NCI-H748 treated with DMSO at 0.1 percent for 48 hours (cell line): ENCODE measurements at places on chromosomes 3 and 15.

DNA sequence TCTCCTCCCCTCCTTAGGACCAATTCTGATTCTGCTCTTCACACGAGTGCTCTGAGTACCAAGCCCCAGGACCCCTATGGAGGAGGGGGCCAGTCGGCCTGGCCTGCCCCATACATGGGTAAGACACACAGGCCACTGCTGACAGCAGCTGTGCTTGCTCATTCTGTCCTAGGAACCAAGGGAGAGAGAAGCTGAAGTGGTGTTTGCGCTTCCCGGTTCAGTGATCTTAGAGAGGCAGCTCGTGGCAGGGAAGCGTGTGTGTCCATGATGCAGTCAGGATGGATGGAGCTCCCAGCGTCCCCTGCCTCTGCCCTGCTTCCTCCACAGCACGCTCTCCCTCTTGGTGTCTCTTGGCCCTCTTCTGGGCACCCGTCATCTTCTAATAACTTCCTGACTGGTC is 77.6 kb downstream of the CRTC3 start:
- no peak for DNase-seq

DNA sequence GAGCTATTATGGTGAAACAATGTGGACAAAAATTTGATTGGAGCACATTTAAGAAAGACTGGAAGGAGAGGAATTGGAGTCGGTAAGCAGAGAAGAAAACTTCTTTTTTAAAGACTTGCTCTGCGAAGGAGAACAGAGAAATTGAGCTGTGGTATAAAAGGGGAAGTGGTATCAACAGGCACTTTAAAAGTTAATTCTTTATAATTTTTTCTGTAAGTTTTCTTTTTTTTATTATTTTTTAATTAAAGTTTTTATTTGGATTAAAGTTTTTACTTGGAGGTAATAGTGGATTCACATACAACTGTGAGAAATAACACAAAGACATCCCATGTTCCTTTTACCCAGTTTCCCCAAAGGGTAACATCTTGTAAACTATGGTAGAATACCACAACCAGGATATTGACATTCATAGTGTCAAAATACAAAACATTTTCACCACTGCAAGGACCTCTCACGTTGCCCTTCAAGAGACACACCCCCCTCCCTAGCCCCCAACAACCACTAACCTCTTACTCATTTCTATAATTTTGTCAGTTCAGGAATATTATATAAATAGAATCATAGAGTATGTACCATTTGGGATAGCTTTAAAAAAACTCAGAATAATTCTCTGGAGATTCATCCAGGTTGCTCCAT is 33.8 kb upstream of the XIRP1 start:
- no peak for DNase-seq

DNA sequence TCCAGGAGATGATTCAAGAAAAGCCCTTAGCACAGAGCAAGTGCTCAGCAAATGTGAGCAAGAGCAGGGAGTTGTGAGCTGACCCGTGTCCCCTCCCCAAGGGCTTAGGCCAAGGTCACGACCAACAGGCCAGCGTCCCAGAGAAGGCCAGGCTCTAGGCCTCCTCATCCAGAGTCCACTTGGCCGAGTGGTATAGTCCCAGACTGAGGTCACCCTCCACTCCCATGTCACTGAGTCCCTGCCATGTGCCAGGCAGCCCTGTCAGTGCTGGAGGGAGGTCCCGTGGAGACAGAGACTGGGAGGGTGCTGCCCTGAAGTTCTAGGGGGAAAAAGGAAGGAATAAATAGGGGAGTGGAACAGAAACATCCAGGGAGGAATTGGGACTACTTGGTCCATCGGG is 44.0 kb downstream of the TPRA1 start:
- DNase-seq, result no peak

DNA sequence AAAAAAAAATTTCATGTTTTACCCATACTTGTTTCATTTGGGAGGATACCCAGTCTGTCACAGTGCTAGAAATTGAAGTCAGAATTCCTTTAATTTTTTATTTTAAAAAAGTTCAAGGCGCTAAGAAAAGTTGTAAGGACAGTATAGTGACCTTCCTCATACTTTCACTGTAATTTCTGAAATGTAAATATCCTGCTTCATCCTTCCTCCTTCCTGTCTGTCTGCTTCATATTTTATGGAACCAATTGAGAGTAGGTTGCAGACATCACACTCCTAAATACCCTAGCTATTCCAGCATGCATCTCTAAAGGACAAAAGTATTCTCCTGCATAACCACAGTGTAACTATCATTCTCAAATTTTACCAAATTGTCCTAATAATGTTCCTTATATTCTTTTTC is 35.8 kb downstream of the CMTM8 start:
- no peak for DNase-seq

GRCh38 chr3:54731732-54732445 is 196.0 kb downstream of the LRTM1 start:
- no peak for DNase-seq

- no peak for DNase-seq
Observed at GRCh38 chr3:36248374-36248773, 131.9 kb upstream of the STAC start.

DNA sequence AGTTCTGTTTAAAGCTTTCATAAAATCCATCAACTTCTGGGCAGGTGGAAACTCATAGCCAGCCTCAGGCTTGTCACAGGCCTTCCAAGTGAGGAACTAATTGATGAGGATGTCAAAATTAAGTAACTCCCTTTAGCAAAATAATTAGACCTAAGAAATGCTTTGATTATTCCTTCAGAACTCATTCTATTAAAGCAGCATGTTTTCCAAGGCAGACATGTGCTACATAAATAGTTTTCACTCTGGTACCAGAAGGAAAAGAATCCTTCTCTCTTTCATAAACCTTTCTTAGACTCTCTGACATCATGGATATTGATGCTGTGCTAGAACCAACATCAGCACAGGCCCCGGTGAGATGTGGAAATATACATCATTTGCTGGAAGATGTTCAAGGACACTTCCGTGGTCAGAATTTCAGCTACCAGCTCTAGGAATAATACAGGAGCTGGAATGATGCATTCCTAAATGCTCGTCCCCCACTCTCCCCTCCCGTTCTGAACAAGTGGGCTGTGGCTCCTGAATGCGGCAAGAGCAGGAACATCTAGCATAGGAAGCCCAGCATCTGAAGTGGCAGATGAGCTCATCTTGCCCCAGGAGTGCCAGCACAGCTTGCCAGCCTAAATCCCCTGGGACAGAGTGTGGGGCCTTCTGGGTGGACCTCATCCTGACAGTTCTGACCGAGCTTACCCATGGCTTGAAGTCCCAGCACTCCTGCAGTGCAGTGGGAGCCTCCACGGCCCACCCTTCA is 82.4 kb downstream of the WWTR1 start:
- DNase-seq, result no peak

GRCh38 chr3:41101231-41101630 is 98.1 kb upstream of the CTNNB1 start:
- no peak for DNase-seq

DNA sequence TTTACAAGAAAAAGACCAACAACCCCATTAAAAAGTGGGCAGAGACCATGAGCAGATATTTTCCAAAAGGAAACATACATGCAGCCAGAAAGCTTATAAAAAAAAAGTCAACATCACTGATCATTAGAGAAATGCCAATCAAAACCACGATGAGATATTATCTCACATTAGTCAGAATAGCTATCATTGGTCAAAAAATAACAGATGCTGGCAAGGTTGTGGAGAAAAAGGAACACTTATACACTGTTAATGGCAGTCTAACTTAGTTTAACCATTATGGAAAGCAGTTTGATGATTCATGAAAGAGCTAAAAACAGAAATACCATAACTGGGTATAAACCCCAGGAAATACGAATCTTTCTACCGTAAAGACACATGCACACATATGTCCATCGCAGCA is 76.3 kb downstream of the SUCNR1 start:
- DNase-seq, result no peak

DNA sequence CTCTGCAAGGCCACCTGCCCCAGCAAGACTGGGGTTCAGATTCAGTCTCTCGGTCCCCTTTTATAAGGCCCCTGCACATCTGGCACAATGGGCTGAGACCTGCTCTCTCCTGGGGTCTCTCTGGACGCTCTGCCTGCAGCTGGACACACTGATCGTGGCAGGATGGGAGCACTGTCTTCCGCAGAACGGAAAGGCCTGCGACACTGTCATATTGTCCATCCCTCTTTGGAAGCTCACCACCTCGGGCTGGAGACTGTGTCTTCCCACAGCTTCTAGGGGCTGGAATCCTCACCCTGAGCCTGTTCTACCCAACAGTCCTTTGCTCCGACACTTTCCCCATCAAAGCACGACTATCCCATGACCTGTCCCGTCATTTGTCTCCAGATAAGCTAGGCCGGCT is 11.5 kb upstream of the IGDCC4 start:
- no peak for DNase-seq
